Activated CD4-positive, alpha-beta memory T cell treated with anti-CD3 and anti-CD28 coated beads for 36 hours (primary cell): ENCODE measurements at places on chromosomes 13 and 19.

- peak; percentile 44 for DNase-seq
Observed at GRCh38 chr19:16095071-16095571, 16.6 kb upstream of the RAB8A start.

DNA sequence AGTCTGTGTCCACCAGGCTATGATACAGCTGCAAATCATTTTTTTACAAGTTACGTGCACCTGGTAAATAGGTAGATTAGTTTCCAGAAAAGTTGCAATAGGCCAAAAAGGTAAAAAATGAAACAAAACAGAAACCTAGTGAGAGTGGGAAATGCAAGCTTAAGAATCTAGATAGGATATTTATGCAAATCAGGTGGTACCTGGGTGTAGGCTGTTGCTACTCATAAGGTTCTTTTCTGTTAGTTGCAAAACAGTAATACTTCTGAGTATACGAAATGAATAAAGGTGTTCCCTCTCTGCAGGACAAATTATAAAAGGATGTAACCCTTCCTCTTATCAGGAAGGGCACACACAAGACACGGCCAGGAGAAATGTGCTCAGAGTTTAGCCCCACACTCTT, 97.9 kb downstream of the UGGT2 start:
- no peak for DNase-seq

GRCh38 chr13:81988567-81988966, 1647.6 kb upstream of the SPRY2 start:
- DNase-seq, result no peak

GRCh38 chr19:30679789-30680188, 307.6 kb downstream of the ZNF536 start:
- no peak for DNase-seq
